Nucleus accumbens (tissue), 56 donors: ENCODE measurements at places on chromosomes 6 and 20.

GRCh38 chr6:3393836-3394202, 63.0 kb downstream of the SLC22A23 start:
- no peak for DNase-seq

GRCh38 chr6:2542858-2543218, 207.9 kb downstream of the MYLK4 start:
- no peak for DNase-seq

GRCh38 chr6:145733810-145734209, 1.5 kb downstream of the EPM2A start:
- no peak for DNase-seq

DNA sequence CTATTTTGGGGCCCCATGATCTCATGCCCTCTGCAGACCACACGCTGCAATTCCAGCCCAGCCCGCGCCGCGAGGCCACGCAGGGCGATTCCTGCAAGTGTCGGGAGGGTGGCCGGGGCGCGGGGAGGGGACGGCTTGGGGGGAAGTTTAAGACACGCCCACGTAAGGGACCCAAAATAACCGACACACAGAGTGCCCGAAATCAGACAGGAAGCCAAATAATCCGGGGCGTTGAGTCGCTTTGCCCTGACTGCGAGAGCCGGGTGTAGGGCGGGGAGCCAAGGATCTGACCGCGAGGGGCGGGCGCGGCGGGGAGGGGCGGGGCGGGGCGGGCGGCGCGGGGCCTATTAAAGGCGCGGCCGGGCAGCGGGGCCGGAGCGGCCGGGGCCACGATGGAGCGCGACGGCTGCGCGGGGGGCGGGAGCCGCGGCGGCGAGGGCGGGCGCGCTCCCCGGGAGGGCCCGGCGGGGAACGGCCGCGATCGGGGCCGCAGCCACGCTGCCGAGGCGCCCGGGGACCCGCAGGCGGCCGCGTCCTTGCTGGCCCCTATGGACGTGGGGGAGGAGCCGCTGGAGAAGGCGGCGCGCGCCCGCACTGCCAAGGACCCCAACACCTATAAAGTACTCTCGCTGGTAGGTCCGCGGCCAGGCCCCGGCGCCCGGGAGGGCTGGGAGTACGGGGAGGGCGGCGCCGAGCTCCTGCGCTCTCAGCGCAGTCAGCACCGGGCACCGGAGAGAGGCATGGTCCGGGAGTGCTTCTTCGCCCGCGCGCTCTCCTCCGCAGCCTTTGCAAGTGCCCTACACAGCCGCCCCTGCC, at the start of gene ENPP1:
ENPP1 (plus strand) TSS at position 377 of the 816 bp plus-strand sequence; CDS start at position 393, 16 bp downstream.
- peak; percentile 39 for DNase-seq

DNA sequence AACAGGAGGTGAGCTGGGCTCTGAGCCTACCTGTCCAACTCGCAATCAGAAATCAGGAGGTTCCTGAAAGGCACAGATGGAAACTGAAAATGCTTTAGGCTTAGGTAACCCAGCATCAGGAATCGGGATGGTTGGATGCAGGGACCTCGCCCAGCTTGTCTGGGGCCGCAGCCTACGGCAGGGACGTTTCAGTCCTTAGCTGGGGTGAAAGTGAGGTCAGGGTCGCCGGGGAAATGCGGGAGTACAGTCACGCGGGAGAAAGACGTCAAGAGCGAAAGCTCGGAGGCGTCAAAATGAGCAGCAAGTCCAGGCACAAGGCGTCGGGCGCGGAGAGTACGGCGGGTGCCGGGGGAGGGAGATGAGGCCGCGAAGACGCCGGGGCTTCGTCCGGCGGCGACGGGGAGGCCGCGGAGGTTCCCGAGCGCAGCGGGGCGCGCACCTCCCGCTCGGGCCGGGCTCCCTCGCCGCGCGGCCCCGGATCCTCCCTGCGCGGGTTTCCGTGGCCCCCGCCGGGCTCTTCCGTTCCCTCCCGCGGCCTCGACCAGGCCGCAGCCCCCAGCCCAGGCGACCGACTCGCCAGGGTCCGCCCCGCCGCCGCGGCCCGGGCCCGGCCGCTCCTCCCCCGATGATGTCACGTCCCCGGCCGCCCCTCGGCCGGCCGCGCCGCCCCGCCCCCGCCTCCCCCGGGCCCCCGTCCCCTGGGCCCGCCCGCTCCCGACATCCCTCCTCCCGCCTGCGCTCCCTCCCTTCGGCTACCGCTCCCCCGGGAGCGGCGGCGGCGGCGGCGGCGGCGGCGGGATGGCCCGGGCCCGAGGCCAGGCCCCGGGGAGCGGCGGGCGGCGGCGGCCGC, at the start of gene EBF4:
EBF4 (plus strand) TSS at position 745 of the 850 bp plus-strand sequence. CDS start 866 bp downstream, outside the sequence.
- DNase-seq: peak; percentile 23

DNA sequence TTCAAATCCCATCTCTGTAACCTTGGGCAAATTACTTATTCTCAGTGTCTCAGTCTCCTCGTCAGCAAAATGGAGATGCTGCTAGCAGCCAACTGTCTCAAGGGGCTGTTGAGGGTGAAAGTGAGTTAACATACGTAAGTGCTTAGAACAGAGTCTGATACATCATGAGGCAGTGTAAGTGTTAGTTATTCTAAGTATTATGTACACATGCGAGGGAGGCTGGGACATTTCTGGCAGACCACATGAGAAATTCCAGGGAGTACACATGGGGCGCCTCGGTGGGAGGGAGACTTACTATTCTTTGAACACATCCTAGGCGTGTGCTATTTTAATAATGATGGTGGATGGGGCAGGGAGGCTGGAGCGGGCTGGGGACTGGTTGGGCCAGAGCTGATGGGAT, 99.1 kb downstream of the DLGAP4 start:
- DNase-seq: no peak

- no peak for DNase-seq
These were observed 2.4 kb upstream of the SNAP25 start for GRCh38 chr20:10216146-10216791.

- DNase-seq: no peak
These were observed 121.5 kb downstream of the PACRG start for GRCh38 chr6:162849269-162849668.

GRCh38 chr6:103177791-103178190, 1681.9 kb downstream of the HACE1 start:
- no peak for DNase-seq
